ENCODE measurements at places on chromosomes 12 and 14. TPM values are rescaled to one million over a fixed set of nuclear protein-coding genes. Genes with fewer than 3 reads are reported as not detected.

Gene IKZF4
- 3.4 TPM for total RNA-seq

Gene FSCB
- not detected for total RNA-seq

Gene SMOC1
- 19.5 TPM for total RNA-seq

Gene NPFF
- not detected for total RNA-seq

Gene JPH4
- not detected for total RNA-seq

Gene ALX1
- total RNA-seq = 6.3 TPM

Gene PRORP
- total RNA-seq = 34.0 TPM

Gene SERPINA1
- 3.1 TPM for total RNA-seq

Gene SLC10A1
- not detected for total RNA-seq

Gene AQP6
- total RNA-seq = not detected

Gene SERPINA12
- not detected for total RNA-seq

Gene ACSS3
- not detected for total RNA-seq

Gene KLRC4
- not detected for total RNA-seq

Gene XRCC3
- total RNA-seq = 32.8 TPM

Gene RD3L
- total RNA-seq = not detected

Gene KRT80
- 71.8 TPM for total RNA-seq

Gene PAN2
- total RNA-seq = 14.8 TPM

Gene FOXG1
- 0.17 TPM for total RNA-seq

Gene PAH
- not detected for total RNA-seq

Gene RDH16
- total RNA-seq = 0.09 TPM

Gene ADAM21
- total RNA-seq = 0.07 TPM

Gene PRICKLE1
- total RNA-seq = 0.73 TPM

Gene SRSF9
- 226 TPM for total RNA-seq

Gene ADAM20
- not detected for total RNA-seq

Gene ACVRL1
- 0.15 TPM for total RNA-seq

Gene TTC7B
- total RNA-seq = 21.7 TPM

Gene PZP
- total RNA-seq = not detected

Gene SIX6
- not detected for total RNA-seq

Gene LALBA
- not detected for total RNA-seq

Gene MIP
- not detected for total RNA-seq

Gene WDHD1
- 13.5 TPM for total RNA-seq

Gene ZFC3H1
- 15.7 TPM for total RNA-seq

Gene SLC25A29
- total RNA-seq = 9.7 TPM

Gene BATF
- not detected for total RNA-seq

Gene IL22
- total RNA-seq = not detected

Gene TEX22
- 0.18 TPM for total RNA-seq

Gene ORAI1
- 43.9 TPM for total RNA-seq

Gene RNF212B
- not detected for total RNA-seq

Gene C1QL4
- 4.3 TPM for total RNA-seq

Gene AVPR1A
- total RNA-seq = not detected

Gene PLA2G1B
- total RNA-seq = not detected

Gene RSRC2
- 56.0 TPM for total RNA-seq

Gene SAMD15
- total RNA-seq = 2.2 TPM

Gene USP5
- total RNA-seq = 95.2 TPM

Gene KCNH5
- not detected for total RNA-seq

Gene SYNDIG1L
- total RNA-seq = not detected

Gene RERG
- 0.22 TPM for total RNA-seq
